Dorsolateral prefrontal cortex (tissue), 122 donors: ENCODE measurements at places on chromosomes 11 and 22.

DNA sequence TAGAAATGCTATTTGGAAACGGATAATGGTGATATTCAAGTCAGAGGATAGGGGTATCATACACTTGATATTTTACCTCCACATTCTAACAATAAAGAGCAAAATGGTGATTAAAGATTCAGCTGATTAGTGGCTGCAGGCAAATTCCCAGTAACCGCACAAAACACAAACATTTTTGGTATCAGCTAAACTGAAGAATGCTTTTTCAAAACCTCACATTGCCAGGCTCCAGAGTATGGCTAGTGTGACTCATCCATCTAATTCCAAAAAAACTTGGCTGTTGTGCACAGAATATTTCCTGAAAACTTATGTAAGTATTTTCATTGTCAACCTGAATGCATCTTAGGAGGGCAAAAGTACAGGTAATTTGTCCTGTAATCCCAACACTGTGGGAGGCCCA is 10.9 kb downstream of the SRPRA start:
- DNase-seq: no peak

DNA sequence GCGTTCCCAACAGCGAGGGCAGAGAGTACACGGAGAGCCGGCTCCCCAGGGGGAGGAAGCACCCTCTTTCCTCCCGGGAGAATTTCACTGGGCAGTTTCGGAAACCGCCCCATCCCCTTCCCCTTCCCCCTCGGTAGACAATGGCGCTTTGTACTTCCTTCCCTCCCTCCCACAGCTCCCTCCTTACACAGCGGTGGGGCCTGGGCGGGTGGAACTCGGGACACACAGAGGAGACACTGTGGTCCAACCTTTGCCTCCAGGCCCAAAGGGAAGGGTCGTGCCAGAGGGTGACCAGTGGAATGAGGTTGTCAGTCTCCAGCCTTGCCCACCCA is 4.3 kb downstream of the SMTN start:
- DNase-seq: peak; percentile 74

DNA sequence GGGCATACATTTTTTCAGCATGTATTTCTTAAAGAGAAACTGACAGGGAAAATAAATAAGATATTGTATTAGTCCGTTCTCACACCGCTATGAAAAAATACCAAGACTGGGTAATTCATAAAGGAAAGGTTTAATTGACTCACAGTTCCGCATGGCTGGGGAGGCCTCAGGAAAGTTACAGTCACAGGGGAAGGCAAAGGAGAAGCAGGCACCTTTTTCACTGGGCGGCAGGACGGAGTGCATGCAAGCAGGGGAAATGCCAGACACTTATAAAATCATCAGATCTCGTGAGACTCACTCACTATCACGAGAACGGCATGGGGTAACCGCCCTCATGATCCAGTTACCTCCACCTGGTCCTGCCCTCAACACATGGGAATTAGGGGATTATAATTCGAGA is 44.2 kb downstream of the PPFIA1 start:
- no peak for DNase-seq

DNA sequence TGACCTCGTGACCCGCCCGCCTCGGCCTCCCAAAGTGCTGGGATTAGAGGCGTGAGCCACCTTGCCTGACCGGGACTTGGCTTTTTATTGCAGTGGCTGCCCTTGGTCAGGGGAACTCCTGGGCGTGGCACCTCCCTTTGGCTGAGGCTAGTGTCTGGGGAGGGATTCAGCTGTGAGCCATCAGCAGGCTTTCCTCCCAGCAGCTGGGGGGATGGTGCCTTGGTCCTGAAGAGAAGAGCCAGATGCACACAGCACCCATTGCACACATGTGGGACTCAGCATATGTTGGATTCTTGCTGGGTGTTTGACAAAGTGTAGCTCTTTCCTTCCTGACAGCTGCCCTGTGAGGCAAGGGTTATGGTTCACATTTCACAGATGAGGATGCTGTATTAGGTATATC is 8.4 kb downstream of the CYTH4 start:
- no peak for DNase-seq

DNA sequence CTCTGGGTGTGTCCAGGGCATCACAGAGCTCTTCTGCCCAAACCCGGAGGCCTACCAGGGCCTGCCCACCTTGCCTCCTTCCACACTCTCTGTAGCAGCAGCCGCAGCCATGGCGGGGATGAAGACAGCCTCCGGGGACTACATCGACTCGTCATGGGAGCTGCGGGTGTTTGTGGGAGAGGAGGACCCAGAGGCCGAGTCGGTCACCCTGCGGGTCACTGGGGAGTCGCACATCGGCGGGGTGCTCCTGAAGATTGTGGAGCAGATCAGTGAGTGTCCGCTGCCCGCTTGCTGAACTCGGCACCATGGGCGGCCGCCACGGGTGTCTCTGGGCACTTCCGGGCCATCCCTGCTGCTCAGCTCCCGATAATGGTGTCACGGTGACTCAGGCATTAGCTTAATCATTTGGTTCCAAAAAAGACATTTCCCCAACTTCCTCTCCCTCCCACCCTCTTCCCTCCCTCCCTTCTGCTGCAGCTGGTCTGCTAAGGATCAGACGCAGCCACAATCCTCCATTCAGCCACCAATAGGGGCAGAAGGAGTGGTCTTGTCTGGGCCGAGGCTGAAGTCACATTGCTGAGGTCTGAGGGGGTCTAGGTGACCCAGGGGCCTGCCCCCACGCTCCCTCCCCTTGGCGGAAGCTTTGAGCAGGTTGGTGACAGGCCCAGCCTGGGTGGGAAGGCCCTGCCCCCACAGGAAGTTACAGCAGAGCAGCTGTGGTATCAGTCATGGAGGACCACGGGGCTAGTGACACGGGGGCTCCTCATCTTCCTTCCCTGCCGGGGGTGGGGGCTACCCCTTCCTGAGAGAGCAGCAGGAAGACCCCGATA is 950 bp downstream of the FERMT3 start:
- DNase-seq: no peak

GRCh38 chr11:116331381-116331780 is 441.4 kb downstream of the BUD13 start:
- DNase-seq: no peak

DNA sequence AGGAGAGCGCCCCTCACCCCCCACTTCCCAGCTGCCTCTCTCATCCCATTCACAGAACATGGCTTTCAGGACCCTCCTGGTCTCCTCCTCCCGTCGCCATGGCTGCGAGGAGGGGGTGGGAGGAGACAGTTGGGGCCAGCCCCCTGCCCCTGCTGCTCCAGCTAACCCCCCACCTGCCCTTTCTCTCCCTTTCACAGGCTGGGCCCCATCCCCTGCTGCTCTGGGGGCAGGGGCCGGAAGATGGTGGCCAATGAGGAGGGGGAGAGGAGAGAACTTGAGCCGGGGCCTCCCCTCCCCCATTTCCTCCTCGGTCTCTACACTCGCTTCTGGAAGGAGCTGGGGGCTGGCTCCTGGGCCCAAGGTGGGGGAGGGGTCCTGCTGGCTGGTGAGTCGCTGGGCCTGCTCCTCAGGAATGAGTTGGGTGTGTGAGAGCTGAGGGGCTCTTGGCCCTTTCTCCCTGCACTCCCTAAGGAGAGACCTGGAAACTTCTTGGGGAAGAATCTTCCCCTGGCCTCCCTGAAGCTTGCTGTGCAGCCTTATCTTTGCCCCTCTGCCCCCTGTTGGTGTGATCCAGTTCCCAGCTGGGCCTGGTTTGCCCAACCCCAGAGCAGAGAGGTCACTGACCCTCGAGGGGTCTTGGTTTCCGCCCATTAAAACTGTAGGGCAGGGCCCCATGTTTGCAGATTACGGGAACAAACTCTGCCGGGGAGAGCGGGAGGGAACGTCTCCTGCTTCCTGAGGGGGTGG is 10.2 kb downstream of the YPEL4 start:
- DNase-seq: no peak

- no peak for DNase-seq
These were observed 230.7 kb downstream of the FAT3 start for GRCh38 chr11:92455210-92455790.

DNA sequence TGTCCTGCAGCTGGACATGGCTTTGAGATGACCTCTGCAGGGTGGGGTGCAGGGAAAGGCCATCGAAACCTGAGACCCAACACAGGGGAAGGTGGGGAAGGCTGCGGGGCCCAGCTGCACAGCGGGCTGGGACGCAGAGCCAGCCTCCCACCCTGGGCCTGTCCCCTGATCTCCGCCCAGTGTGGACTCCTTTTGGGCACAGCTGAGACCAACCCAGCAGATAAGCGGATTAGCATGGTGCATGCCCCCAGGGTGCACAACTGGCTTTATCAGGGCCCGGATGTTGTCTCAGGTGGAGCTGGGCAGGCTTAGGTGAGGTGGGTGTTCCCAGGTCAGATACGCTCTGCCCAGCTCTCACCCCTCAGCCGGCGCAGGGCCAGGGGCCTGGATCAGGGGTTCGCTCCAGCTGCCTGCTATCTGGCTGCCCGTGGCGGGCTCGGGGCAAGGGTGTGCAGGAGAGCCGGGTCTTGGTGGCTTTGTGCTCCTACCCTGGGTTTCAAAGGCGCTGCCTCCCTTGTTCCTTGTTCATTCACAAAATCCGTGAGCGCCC is 28.1 kb upstream of the MUC5AC start:
- peak; percentile 2 for DNase-seq

GRCh38 chr11:128496249-128496648 is 91.1 kb downstream of the ETS1 start:
- no peak for DNase-seq

DNA sequence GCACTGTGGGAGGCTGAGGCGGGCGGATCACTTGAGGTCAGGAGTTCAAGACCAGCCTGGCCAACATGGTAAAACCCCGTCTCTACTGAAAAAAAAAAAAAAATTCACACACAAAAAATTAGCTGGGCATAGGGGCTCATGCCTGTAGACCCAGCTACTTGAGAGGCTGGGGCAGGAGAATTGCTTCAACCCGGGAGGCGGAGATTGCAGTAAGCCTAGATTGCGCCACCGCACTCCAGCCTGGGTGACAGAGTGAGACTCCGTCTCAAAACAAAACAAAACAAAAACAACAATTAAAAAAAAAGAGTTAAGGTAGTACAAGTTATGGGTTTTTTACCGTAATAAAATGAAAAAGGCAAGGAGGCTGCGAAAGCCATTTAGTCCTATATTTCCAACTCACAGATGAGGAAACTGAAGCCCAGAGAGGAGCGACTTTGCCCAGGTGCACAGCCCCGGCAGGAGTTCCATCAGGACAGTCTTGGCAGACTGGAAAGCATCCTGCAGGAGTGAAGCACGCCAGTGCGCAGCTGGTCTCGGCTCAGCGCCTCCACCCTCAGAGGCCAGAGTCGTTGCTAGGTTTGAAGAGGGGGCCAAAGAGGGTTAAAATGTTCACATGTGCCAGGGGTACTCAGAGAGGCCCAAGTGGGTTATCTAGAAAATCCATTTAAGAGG is 3.8 kb upstream of the FADS3 start:
- no peak for DNase-seq

GRCh38 chr22:46587492-46588278 is 32.5 kb upstream of the GRAMD4 start:
- DNase-seq: no peak

GRCh38 chr11:67492801-67493547 is 10.1 kb downstream of the AIP start:
- DNase-seq: no peak

DNA sequence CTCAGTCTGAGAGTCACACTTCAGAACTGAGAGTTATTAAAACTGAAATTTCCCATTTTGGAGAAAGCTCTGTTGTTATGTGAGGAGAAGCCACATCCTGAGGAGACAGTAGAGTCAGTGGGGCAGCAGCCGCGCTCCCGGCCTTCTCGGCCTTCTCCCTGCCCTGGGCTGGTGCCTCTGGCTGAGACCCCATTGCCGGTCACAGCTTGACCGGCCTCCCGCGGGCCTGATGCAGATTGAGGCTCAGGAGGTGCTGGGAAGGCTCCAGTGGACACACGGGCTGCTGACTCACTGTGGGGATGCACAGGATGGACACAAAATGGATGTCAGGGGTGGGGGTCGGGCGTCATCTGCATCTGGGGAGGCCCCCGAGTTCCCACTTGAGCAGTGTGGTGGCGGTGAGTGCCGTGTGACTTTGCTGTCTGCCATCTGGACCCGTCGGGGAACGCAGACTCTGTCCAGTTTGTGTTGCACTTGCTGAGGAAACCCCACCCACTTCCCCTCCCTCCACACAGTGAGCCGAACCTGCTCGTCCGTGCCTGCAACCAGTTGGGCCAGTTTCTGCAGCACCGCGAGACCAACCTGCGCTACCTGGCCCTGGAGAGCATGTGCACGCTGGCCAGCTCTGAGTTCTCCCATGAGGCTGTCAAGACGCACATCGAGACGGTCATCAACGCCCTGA is 50.1 kb downstream of the MUC6 start:
- DNase-seq: no peak

DNA sequence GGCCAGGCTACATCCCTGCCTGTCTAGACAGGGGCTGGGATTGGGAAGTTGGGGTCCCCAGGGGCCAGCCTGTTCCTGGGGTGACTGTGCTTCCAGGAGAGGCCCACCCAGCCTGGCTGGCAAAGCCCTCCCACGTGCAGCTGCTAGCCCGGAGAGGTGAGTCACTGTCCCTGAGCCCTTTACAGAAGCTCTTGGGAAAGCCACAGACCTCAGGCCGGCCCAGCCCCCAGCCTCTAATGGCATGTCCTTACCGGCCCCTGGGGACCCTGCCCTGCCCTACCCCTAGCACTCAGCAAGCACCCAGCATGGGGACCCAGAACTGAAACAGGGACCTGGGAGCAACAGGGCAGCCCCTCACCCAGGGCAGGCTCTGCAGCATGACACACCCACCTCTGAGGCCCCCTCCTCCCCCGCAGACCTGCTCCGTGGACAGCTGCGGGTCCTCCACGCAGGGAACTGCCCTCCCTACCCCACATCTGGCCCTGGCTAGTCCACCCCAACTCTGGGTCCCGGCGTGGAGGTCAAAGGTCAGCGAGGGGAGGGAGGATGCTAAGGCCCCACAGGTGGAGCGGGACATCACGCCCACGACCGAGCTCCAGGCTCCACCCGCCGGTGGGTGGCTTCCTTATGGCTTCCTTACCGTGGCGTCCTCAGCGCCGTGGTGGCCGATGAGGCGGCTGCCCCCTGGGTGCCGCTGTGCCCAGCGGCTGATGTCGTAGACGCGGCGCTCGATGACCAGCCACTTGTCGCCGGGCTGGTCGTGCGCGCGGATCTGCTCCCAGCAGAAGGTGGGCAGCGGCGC is 615 bp downstream of the FADS3 start:
- DNase-seq: no peak

DNA sequence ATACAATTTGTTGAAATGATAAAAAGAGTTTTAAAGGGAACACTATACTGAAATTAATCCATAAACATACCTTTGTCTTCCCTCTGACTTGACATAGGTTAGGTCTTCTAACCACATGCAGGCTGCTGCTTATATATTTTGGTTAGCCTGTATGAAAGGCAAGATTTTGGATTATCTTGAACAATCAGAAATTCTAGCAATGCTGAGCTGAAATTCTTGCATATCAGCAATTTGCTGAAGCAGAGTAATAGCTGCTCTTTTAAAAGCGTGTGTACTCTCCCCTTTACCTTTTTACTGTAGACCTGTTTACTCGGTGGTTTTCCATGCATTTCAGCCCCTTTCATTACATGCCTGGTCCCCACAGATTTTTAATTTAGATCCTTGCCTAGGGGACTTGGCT is 34.0 kb downstream of the CWC15 start:
- DNase-seq: no peak

- DNase-seq: no peak
These were observed 14.8 kb upstream of the MRGPRF start for GRCh38 chr11:69027704-69028372.
